ENCODE measurements at places on chromosomes 6 and 20. TPM values are rescaled to one million over a fixed set of nuclear protein-coding genes. Genes with fewer than 3 reads are reported as not detected.
A peak's percentile ranks its signal among the peaks of the same experiment; 100 is the strongest.

- H3K4me3 ChIP-seq, result no peak overlapping the region
- H3K4me1 ChIP-seq, result peaks cover 1% of the 10 kb centered on the region
- peaks cover 3% of the 10 kb centered on the region for H3K36me3 ChIP-seq
- H3K27me3 ChIP-seq, result no peaks in the 10 kb centered on the region
- H3K27ac ChIP-seq, result no peak overlapping the region
- DNase-seq, result no peak
These were observed 339.6 kb downstream of the UTRN start for GRCh38 chr6:144624716-144625115.

GRCh38 chr6:105988812-105989577 lies 97.1 kb upstream of the PRDM1 start:
- H3K4me1 ChIP-seq, result peaks cover 64% of the 10 kb centered on the region
- H3K4me3 ChIP-seq, result no peak overlapping the region
- DNase-seq, result no peak
- H3K27me3 ChIP-seq, result peaks cover 6% of the 10 kb centered on the region

GRCh38 chr6:24882295-24882694 lies 53.5 kb downstream of the RIPOR2 start:
- DNase-seq, result no peak
- H3K27me3 ChIP-seq, result no peaks in the 10 kb centered on the region
- H3K27ac ChIP-seq, result no peak overlapping the region
- H3K4me1 ChIP-seq, result peaks cover 18% of the 10 kb centered on the region
- H3K36me3 ChIP-seq, result peaks cover 64% of the 10 kb centered on the region

- H3K4me1 ChIP-seq, result no peaks in the 10 kb centered on the region
- H3K36me3 ChIP-seq, result no peaks in the 10 kb centered on the region
- no peaks in the 10 kb centered on the region for H3K27me3 ChIP-seq
These were observed 396.5 kb downstream of the RNGTT start for GRCh38 chr6:88566746-88567534.

DNA sequence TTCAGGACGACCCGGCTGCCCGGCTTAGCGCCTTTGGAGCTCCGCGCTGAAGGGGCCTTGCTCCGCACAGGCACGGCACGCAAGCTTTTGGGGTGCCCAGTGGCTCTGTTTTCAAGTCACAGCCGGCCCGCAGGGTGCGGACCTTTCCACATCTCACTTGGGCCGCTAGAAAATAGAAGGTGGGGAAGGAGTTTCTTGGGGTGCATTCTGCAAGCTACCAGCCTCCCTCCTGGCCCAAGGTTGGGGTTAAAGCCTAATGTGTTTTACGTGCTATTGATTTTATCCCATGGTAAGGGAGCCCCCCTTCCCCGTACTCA lies 561 bp downstream of the KAT14 start:
- peak overlapping the region; percentile 58 for H3K27ac ChIP-seq
- H3K27me3 ChIP-seq, result no peaks in the 10 kb centered on the region
- H3K36me3 ChIP-seq, result peaks cover 15% of the 10 kb centered on the region
- DNase-seq, result no peak
- peaks cover 24% of the 10 kb centered on the region for H3K4me1 ChIP-seq

- no peak overlapping the region for H3K27ac ChIP-seq
- no peak overlapping the region for H3K4me3 ChIP-seq
- no peaks in the 10 kb centered on the region for H3K36me3 ChIP-seq
- H3K4me1 ChIP-seq, result no peaks in the 10 kb centered on the region
These were observed 35.1 kb downstream of the PKIB start for GRCh38 chr6:122645256-122645655.

DNA sequence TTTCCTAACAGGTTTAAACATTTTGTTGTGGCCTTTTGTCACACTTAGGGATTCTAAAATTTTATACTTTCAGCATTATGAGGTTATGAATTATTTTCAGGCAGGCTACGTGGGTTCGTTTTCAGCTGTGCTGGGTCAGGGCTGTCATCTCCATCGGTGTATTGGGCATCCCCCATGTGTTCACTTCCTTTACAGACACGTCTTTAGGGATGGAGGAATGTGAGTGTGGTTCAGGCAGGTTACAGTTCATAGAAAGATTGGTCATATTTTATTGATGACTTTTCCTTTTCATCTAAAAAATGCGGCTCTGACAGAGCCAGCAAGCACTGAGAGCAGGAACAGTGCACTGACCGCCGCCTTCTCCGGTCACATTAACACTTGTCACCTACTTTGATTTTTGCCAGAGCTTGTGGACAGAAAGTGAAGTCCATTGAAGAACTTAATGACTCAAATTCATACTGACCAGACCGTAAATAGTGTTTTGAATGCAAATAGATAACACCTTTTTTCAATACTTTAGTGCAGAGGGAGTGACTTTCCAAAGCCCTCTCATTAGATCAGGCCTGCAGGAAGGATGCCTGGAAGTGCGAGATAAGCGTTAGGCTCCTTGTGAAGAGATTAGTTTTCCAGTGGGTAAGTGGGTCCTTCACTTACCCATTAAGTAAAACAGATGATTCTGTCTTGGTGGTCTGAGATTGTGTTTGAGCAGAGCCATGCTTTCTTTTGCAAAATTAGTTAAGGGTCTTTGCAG lies 113.1 kb downstream of the TIAM2 start:
- peak overlapping the region; percentile 88 for H3K27ac ChIP-seq
- peaks cover 59% of the 10 kb centered on the region for H3K4me1 ChIP-seq
- no peaks in the 10 kb centered on the region for H3K27me3 ChIP-seq
- H3K4me3 ChIP-seq, result peak overlapping the region; percentile 87
- no peak for DNase-seq
- H3K36me3 ChIP-seq, result peaks cover 38% of the 10 kb centered on the region

DNA sequence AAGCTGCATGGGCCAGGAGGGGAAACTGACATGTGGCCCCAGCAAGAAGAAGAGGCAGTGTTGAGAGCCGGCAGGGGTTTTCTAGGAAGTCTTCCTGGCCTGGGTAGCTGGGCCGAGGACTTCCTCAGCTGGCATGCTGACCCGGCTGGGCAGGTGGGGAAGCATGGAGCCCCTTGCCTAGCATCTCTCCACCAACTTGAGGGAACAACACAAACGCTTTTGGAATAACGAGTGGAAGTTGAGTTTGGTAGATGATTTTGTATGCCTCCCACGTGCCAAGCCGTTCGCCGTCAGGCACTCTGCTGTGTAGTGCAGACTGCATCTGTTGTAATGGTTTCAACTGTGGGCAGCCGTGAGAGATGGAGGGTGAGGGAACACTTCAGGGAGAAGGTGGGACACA lies 7.3 kb downstream of the TMEM181 start:
- H3K4me1 ChIP-seq, result peaks cover 59% of the 10 kb centered on the region
- H3K27me3 ChIP-seq, result no peaks in the 10 kb centered on the region

DNA sequence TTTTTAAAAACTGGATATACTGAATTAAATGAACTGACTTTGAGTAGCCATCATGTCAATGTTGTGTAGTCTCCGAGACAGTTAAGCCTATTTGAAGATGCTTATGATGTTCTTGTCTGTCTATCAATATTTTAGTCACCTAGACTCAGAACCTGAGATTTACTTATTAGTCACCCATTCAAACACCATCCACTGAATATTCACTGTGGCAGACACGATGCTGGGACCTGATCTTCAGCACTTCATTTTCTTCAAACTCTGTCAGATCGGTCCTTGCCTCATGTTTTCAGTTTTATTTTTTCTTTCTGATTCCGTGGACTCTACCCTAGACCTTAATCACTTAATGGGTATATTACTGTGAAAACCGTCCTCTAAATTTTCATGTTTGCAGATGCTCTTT lies 123.7 kb upstream of the MCHR2 start:
- peaks cover 13% of the 10 kb centered on the region for H3K27me3 ChIP-seq
- no peak for DNase-seq
- H3K4me3 ChIP-seq, result no peak overlapping the region
- H3K4me1 ChIP-seq, result peaks cover 24% of the 10 kb centered on the region

DNA sequence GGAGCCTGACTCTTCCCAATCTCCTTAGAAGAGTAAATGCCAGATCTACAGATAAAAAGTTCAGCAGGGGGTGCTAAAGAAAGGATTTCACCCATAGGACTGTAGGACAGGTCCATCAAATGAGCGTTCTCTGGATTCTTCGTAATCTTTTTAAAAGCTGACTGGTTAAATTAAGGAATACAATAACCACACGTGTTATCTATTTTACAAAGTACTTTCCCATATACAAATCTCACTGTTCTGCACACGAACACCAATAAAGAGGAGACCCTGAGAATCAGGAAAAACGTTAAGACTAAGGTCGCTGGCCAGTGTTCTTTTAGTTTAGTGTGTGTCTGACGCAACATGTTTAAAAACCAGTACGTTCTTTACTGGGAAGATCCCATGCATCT lies 542 bp downstream of the TUBE1 start:
- peaks cover 8% of the 10 kb centered on the region for H3K4me1 ChIP-seq
- no peak for DNase-seq
- H3K4me3 ChIP-seq, result no peak overlapping the region
- no peak overlapping the region for H3K27ac ChIP-seq

- peaks cover 2% of the 10 kb centered on the region for H3K27me3 ChIP-seq
- H3K4me3 ChIP-seq, result peak overlapping the region; percentile 69
- H3K36me3 ChIP-seq, result no peaks in the 10 kb centered on the region
- DNase-seq, result peak; percentile 62
- H3K4me1 ChIP-seq, result peaks cover 24% of the 10 kb centered on the region
- H3K27ac ChIP-seq, result peak overlapping the region; percentile 82
These were observed 27.5 kb upstream of the ZBTB22 start for GRCh38 chr6:33344701-33345697.

- no peak overlapping the region for H3K4me3 ChIP-seq
- H3K27ac ChIP-seq, result no peak overlapping the region
- peaks cover 2% of the 10 kb centered on the region for H3K4me1 ChIP-seq
- no peak for DNase-seq
- H3K36me3 ChIP-seq, result no peaks in the 10 kb centered on the region
- H3K27me3 ChIP-seq, result no peaks in the 10 kb centered on the region
These were observed 44.6 kb downstream of the SLC24A3 start for GRCh38 chr20:19256906-19257595.

DNA sequence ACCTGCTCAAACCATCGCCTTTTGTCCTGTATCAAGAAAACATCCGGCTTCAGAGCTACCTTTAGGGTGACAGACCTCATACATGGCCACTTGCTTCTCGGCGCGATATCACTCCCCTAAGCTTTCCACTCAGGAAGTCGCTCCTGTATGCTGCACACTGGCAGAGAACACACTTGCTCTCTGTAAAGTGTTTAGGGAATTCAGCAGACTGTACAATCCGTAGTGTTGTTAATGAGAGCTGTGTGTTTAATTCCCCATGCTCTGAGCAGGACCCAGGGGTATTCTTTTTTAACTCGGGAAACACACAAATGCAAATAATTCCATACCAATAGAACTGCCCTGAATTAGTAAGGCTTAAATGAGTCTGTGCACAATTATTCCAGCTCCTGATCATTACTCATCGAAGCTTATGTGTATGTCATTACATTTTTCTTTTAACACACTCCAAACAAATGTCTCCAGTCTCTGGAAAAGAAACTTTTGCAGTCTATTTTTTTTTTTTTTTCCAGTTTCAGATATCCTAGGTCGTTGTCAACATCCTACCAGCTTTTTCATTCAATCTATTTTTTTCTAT lies 338.7 kb upstream of the ARID1B start:
- no peak overlapping the region for H3K27ac ChIP-seq
- no peaks in the 10 kb centered on the region for H3K27me3 ChIP-seq
- DNase-seq, result no peak
- H3K36me3 ChIP-seq, result no peaks in the 10 kb centered on the region

The PTPRK gene
- total RNA-seq, result 4.2 TPM

The SLC16A10 gene
- 3.6 TPM for total RNA-seq

The TMEM244 gene
- total RNA-seq, result not detected

The NRSN1 gene
- total RNA-seq, result not detected

The FLRT3 gene
- not detected for total RNA-seq

The SMPDL3A gene
- total RNA-seq, result 1.3 TPM

The INSM1 gene
- 31.5 TPM for total RNA-seq

The MCHR2 gene
- not detected for total RNA-seq

The GABBR1 gene
- total RNA-seq, result 17.0 TPM

The DYNLRB1 gene
- total RNA-seq, result 112 TPM

The PAK5 gene
- total RNA-seq, result not detected

The STMND1 gene
- not detected for total RNA-seq

The SASH1 gene
- 0.52 TPM for total RNA-seq

The GABRR1 gene
- not detected for total RNA-seq

The ULBP2 gene
- total RNA-seq, result 0.14 TPM
